ENCODE measurements at places on chromosomes 13 and 19. TPM values are rescaled to one million over a fixed set of nuclear protein-coding genes. Genes with fewer than 3 reads are reported as not detected.

DNA sequence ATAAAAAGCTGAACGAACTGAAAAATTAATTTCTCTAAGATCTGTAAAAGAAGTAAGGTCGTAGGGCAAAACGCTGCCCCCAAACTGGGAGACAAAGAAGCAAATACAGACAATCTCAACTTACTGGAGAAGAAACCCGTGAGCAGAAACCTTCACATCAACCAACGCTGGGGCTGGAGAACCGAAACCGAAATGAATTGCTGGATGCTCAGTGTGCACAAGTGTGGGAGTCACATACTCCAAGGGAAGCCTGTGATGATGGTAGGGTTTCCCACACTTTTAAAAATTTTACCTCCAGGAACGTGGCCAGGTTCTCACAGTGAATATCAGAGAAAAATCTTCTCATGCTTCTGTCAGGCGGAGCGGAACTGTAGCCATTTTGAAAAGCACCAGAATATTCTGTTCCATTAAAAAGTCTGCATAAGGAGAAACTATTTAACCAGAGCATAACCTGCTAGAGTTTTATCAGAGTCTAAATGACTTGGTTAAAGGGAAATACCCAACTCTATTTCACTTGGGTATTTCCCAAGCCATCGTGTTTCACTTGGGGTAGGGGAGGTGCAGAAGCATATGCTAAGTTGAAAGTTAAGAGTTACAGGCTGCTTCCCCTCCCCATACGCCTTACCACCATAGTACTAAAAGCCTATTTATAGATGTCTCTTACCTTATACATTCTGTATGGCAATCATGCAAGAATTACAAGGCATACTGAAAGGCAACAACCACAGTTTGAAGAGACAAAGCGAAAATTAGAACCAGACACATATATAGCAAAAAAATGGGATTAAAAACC lies 110.5 kb upstream of the SLITRK1 start:
- H3K4me1 ChIP-seq = no peaks in the 10 kb centered on the region
- H3K27ac ChIP-seq = no peak overlapping the region
- no peaks in the 10 kb centered on the region for H3K27me3 ChIP-seq

Gene RCBTB1
- 28.4 TPM for total RNA-seq

- DNase-seq = no peak
- H3K4me3 ChIP-seq = no peak overlapping the region
- peaks cover 2% of the 10 kb centered on the region for H3K4me1 ChIP-seq
- H3K27me3 ChIP-seq = no peaks in the 10 kb centered on the region
- peaks cover 13% of the 10 kb centered on the region for H3K36me3 ChIP-seq
These were observed 9.7 kb downstream of the PRKACA start for GRCh38 chr19:14107581-14108461.

GRCh38 chr19:5035105-5035761 lies 66.3 kb downstream of the KDM4B start:
- DNase-seq = no peak
- peaks cover 17% of the 10 kb centered on the region for H3K36me3 ChIP-seq
- H3K27me3 ChIP-seq = no peaks in the 10 kb centered on the region
- H3K4me3 ChIP-seq = no peak overlapping the region

DNA sequence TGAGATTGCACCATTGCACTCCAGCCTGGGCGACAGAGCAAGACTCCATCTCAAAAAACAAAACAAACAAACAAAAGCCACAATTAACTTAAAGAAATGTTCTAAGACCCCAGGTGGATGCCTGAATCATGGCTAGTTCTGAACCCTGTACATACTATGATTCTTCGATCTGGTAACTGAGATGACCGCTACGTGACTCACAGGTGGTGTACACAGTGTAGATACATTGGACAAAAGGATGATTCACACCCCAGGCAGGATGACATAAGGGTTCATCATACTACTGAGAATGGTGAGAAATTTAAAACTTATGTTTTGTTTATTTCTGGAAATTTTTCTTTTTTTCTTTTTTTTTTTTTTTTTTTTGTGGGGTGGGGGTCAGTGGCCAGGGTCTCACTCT lies 6.5 kb downstream of the ZNF426 start:
- H3K27me3 ChIP-seq = no peaks in the 10 kb centered on the region
- H3K4me3 ChIP-seq = no peak overlapping the region
- H3K4me1 ChIP-seq = peaks cover 4% of the 10 kb centered on the region
- no peak overlapping the region for H3K27ac ChIP-seq
- H3K36me3 ChIP-seq = peaks cover 74% of the 10 kb centered on the region
- DNase-seq = no peak

Gene ZNF578
- 3.0 TPM for total RNA-seq

Gene KLK2
- total RNA-seq = not detected

DNA sequence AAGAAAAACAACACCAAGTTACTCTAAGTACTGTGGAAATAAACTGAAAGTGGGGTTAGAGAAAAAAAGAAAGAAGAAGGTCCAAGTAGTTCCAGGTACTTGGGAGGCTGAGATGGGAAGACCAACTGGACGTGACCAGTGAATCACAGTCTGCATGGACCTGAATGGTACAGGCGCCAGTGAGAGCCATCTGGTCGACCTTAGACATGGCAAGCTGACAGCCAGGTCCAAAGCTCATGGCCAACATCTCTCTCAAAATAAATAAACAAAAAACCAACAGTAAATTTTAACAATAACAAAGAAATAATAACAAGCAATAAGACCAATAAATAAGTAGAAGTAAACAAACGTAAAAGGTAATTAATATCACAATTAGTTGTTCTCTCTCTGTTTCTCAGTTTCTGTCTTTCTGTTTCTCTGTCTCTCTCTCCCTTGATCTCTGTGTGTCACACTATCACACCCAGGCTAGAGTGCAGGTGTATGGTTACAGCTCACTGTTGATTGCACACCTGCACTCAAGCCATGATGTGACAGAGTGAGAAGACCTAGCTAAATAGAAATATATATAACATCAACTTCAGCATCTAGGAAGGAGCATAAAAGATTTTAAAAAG lies 31.6 kb upstream of the ZNF724 start:
- no peak overlapping the region for H3K27ac ChIP-seq
- H3K4me1 ChIP-seq = no peaks in the 10 kb centered on the region
- no peak overlapping the region for H3K4me3 ChIP-seq
- H3K27me3 ChIP-seq = no peaks in the 10 kb centered on the region
- no peaks in the 10 kb centered on the region for H3K36me3 ChIP-seq

Gene VASP
- total RNA-seq = 192 TPM

Gene RGL3
- total RNA-seq = not detected

Gene CLEC17A
- 0.45 TPM for total RNA-seq

- no peak overlapping the region for H3K27ac ChIP-seq
- no peaks in the 10 kb centered on the region for H3K36me3 ChIP-seq
- H3K4me1 ChIP-seq = peaks cover 10% of the 10 kb centered on the region
- DNase-seq = no peak
- H3K27me3 ChIP-seq = peaks cover 2% of the 10 kb centered on the region
- no peak overlapping the region for H3K4me3 ChIP-seq
These were observed 1.4 kb downstream of the PEG3 start for GRCh38 chr19:56838909-56839651.

- H3K36me3 ChIP-seq = peaks cover 45% of the 10 kb centered on the region
- no peak overlapping the region for H3K4me3 ChIP-seq
- no peaks in the 10 kb centered on the region for H3K4me1 ChIP-seq
- DNase-seq = no peak
- H3K27ac ChIP-seq = no peak overlapping the region
These were observed 2.1 kb upstream of the UTP14C start for GRCh38 chr13:52022356-52022755.

GRCh38 chr19:53537521-53538377 lies at the start of gene ZNF331:
TSS of gene ZNF331 (plus strand) at chr19:53538145. CDS start at chr19:53569377, 31,232 bp downstream.
- DNase-seq = peak; percentile 96
- peak within 1 kb of the TSS; percentile 59 for H3K4me3 ChIP-seq
- H3K27me3 ChIP-seq = no peaks in the 10 kb centered on the region

Gene FAM124A
- not detected for total RNA-seq

- peaks cover 6% of the 10 kb centered on the region for H3K4me1 ChIP-seq
- no peak for DNase-seq
- no peaks in the 10 kb centered on the region for H3K36me3 ChIP-seq
These were observed 610 bp downstream of the ZSCAN1 start for GRCh38 chr19:58034477-58034793.

DNA sequence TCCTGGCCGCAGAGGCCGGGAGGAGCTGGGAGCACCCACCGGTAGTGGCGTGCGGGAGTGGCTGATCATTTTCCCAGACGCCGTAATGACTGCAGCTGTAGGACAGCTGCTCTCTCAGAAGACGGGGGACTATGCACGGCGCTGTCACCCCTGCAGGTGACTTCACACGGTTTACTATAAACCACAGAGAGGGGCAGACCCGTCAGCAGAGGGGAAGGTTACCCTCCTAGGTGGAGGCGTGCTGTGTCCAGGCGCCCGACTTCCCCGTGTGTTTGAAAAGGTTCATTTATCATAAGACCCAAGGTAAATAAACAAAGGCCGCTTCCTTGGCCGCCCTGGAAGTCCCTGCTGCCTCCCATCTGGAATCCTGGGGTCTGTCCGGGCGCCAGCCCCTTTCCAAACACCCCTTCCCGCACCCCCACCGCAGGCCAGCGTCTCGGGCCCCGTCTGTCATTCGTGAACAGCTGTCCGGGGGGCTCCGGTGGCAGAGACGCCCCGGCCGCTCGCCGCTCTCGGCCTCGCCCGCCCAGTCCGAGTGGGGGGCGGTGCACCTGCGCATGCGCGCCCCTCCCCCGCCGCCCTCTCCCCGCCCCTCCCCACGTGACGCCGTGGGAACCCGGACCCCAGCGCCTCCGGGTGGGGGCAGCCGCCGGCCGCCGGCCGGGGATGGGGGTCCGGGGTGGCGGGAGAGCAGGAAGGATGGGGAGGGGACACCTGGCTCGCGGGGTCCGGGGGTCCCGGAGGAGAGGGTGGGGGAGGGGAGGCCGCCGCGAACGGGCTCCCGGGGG lies 915 bp downstream of the SHC2 start:
- no peak overlapping the region for H3K4me3 ChIP-seq
- H3K27me3 ChIP-seq = peaks cover 21% of the 10 kb centered on the region
- H3K36me3 ChIP-seq = no peaks in the 10 kb centered on the region

DNA sequence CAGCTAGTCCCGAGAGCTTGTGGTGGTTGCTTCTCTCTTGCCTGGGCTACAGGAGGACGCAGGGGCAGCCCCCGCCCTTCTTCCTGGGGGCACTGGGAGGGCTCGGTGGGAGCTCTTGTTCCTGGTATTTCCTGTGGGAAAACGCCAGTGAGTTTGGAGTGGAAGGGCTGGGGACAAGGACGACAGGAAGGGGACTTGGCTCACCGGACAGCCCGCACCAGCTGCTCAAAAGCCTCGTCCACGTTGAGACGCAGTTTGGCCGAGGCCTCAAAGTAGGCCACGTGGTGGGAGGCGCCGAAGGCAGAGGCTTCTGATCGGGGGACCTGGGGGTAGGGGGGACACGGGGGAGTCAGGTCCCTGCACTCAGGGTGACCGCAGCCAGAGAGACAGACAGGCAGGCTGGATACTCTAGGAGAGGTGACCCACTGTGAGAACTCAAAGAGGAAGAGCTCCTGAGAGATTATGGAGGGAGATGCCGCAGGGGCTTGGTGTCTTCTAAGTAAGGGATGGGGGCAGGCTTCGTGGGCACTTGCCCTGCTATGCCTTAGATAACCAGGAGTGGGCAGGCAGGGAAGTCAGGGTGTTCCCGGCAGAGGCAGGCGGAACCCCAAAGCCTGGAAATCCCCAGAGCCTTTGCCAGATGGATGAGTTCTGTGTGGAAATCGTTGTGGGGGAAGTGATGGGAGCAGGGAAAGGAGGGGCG lies 4.3 kb downstream of the RRAS start:
- no peaks in the 10 kb centered on the region for H3K36me3 ChIP-seq
- peaks cover 19% of the 10 kb centered on the region for H3K4me1 ChIP-seq
- H3K27ac ChIP-seq = no peak overlapping the region
- H3K4me3 ChIP-seq = no peak overlapping the region

DNA sequence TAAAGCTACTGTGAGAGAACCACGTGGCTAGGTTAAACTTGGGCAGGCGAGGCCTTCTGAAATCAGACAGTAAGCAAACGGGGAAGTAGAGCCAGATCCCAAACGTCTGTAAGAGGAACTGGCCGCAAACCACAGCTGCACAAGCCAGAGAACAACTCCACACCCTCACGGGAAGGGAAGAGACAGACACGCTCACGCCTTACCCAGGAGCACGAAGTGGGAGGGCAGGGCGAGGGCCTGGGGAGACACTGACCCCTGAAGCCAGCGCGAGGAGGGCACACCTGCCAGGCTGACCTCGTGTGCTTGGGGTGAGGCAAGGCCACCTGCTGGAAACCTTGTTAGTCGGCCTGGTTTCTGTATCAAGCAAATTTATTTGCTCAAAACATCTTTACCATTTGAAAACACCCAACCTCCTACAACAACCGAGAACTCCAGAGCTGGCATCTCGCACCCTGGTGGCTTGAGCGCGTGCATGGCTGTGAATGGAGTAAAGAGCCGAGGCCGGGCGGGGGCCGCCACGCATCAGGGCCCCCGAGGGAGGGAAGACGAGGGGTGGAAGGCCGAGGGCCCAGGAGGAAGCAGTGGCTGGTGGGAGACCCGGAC lies 7.3 kb downstream of the POLR2E start:
- no peaks in the 10 kb centered on the region for H3K27me3 ChIP-seq
- H3K4me1 ChIP-seq = peaks cover 45% of the 10 kb centered on the region
- no peak overlapping the region for H3K4me3 ChIP-seq
- peak overlapping the region; percentile 70 for H3K27ac ChIP-seq
- peaks cover 72% of the 10 kb centered on the region for H3K36me3 ChIP-seq

DNA sequence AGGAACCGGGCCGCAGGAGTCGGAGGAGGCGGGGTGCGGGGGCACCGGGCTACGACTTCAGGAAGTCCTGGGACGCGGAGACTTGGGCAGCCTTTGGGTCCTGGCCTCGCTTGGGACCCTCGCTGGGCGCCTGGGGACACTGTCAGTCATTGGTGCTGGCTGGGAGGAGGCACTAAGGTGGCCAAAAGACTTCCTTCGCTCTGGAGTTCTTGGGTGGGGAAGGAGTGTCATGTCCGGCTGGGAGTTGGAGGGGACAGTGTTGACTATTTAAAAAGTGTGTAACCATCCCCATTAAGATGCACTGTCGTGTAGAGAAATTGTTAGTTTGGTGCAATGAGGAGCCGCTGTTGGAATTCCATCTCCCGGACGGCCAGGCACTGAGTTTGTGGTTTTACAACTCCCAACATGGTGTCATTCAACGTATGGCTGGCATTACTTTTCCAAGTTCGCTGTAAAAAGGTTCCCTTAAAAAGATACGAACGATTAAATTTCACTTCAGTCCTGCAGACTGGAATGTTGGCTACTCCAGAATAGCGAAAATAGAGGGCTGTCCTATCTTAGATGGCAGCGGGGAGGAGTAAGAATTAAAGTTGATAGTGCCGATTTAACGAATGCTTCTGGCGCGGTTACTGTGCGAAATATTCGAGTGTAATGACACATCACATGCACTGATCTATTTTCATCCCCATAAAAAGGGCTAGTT lies 776 bp downstream of the DNAJC3 start:
- no peaks in the 10 kb centered on the region for H3K36me3 ChIP-seq
- H3K27ac ChIP-seq = peak overlapping the region; percentile 80
- H3K4me1 ChIP-seq = peaks cover 12% of the 10 kb centered on the region
- H3K4me3 ChIP-seq = peak overlapping the region; percentile 81
- no peak for DNase-seq

DNA sequence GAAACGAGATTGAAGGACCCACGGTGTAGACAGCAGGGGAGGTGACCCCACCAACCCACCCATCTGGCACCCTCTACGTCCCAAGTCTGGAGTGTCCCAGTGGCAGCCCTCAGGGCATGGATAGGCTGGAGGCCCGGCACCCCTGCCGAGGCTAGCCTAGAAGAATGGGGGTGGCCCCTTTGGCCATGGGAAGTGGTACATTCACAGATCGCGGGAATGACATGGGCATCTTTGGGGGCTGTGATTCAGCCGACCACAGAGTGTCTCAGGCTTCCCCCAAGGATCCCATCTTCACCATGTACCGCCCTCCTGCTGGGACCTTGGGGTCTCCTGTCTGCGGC lies 11.3 kb upstream of the MKNK2 start:
- DNase-seq = no peak
- H3K36me3 ChIP-seq = no peaks in the 10 kb centered on the region
- H3K27me3 ChIP-seq = no peaks in the 10 kb centered on the region
- H3K4me1 ChIP-seq = peaks cover 39% of the 10 kb centered on the region
- no peak overlapping the region for H3K4me3 ChIP-seq

All from natural killer cell (primary cell).